ENCODE measurements at places on chromosomes 2 and 18.

DNA sequence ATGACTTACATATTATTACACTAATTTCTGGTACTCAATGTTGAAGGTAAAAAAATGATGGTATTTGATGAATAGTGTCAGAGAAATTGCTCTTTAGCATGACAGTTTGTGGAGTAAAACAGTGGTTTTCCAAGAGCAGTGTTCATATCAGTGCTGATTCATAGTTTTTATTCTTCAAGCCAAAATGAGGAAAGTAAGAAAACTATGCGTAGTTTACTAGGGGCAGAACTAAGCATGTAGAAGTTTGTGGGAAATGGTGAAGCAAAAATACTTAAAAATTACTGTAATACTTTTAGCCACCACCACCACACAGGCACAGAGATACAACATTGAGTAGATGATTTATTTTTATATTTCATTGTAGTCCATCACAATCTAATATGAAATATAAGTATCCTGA, 137.3 kb downstream of the ZNF804A start:
- DNase-seq = no peak

DNA sequence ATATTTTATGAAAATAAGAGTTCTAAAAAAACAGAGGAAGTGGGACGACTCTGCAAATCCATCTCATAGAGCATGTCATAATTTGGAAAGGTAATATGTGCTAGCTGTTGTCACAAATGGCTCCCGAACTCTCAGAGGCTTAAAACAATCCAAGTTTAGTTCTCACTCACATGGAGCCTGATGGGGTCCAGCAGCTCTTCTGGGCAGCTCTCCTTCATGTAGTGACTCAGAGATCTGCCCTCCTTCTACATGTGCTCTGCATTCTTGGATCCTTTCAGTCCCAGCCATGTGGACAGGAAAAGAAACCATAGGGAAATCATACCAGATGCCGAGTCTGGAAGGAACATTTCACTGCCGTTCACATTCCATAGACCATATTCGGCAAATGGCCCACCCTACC, 180.1 kb upstream of the APCDD1 start:
- no peak for DNase-seq

DNA sequence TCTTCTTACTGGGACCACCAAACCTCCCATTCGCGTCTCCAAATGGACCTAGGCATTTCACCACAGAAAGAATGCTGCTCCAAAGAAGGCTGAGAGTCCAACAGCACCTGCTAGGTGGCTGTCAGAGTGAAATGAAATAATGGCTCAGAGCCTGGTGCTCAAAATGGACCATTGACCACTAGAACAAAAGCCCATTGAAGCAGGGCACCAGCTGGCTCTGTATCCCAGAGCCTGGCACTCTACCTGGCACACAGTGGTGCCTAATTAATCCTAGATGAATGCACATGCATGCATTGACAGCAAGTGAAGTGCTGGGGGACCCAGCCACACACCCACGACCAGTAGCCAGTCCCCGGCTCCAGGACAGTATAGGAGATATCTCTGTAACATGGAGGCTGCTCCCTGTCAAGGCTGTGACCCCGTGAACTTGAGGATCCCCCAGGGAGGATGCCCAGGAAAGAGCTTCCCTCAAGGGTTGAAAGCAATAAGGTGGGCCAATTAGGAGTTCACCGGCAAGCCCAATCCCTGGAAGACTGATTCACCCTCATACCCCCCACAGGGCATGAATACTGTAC, 261.3 kb downstream of the TNS1 start:
- no peak for DNase-seq

DNA sequence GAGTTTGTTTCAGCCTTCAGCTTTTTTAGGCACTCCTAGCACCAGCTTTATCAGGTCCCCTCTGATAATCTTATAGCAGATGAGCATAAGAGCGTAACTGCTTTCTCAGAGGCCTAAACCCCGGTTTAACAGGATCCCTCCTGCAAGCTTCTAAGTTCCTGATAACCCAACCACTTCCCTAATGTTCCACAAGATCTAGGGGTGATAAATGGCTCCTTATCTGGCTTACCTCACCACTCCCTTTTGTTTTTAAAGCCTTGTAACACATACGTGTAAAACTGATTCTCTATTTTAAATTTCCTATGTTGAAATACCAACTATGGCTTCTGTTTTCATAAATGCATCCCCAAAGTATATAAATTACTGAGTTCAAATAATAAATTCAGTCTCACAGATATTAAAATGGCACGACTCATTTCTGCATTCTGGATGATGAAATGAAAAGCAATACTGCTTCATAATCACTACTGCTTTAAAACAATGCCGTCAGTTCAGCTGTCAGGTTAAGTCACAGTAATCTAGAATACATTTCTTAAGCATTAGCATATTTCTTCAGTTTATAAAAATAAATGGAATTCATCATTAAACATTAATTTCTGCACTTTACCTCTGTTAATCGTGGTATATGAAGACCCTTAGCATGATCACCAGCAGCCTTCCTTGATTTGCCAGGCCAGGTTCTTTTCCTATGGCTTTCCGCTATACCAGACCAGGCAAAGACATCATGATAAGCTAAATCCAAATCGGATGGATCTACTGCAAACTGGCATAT, 126.3 kb downstream of the C2orf74 start:
- no peak for DNase-seq

DNA sequence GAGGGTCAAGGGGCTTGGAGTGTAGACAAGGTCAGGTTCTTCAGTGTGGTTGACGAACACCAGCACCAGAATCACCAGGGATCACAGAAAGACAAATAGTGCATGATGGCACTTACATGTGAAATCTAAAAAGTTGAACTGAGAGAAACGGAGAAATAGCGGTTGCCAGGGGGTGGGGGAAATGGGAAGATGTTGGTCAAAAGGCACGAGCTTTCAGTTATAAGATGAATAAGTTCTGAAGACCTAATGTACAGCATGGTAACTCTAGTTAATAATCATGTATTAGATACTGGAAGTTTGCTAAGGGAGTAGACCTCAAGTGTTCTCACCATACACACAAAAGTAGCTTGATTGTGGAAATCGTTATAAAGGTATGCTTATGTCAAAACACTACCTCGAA, 43.7 kb upstream of the DARS1 start:
- no peak for DNase-seq

DNA sequence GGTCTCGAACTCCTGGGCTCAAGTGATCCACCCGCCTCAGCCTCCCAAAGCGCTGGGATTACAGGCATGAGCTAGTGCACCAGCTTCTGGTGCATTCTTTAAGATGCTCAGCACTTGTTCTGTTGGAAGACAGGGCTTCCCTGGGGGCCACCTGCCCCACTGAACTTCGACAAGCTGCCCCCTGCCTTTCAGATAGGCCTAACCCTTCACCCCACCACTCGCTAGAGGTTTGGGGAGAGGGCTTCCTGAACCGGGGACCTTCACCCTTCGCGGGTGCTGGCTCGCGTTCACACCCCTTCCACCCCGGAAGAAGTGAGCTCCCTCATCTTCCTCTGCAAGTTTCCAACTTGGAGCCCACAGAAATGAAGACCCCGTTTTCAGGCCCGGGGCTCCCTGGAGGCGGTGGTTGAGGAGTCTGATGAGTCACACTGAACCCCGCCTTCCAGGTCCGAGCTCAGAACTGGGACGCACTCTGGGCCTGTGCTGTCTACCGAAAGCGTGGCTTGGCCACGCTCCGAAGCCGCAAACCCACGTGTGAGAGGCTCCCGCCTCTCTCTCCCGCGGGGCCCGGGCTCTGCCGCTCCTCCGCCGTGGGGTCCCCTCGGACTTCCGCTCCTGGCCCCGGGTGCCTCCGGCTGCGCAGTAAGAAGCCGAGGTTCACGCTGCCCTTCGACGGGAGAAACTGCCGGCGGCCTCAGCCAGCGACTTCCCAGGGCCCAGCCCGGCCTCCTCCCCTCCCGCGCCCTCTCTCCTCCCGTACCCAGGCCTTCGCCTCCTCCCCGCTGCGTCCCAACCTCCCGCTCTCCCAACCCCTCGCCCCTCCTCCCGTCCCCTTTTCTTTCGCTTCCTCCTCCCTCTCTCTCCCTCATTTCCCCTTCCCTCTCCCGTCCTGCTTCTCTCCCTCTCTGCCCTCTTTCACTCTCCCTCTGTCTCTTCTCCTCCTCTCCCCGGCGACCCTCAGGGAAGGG, 47.5 kb upstream of the SP3 start:
- DNase-seq = no peak

DNA sequence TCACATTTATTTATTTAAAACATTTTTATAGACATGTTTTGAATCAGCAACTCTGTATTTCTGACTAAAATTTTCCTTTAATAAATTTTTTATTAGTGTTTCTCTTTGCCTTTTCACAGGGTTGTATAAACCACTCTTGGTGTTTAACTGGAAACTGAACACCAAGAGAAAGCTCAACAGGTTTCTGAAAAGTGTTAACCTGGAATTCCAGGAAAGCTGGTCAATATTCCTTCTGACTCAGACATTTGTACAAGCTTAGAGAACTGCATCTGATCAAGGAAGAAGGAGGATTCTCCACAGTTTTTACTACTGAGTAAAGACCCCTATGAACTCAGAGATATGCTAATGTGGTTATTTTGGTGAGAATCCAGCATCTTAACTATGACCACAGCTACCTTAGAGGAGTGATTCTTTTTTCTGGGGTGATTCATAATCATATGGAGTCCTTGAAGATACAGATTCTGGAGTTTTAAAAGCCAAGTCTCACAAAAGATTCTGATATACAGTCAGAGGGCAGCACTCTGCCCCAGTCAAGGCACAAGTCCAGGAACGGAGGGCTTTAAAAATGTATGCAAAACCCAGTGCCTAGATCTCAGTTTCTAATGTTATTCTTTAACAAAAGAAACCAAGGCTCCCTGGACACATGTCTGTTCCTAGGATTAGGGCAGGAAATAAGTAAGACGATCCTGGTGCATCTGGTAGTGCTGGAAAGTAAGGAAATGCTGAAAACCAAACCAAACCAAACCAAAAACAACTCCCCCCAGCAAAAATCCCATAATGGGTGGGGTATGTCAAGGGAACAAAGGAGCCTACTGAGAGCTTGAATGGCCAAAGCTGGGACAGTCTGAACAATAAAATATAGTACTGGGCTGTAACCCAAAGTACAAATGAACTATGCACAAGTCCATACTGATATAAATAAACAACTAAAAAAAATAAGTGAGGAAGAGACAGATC, 85.1 kb upstream of the FZD5 start:
- no peak for DNase-seq

Data from GM06990 (cell line).